CD4-positive, alpha-beta T cell treated with Interleukin-4 for 4 hours (primary cell): ENCODE measurements at places on chromosomes 3 and 15.

DNA sequence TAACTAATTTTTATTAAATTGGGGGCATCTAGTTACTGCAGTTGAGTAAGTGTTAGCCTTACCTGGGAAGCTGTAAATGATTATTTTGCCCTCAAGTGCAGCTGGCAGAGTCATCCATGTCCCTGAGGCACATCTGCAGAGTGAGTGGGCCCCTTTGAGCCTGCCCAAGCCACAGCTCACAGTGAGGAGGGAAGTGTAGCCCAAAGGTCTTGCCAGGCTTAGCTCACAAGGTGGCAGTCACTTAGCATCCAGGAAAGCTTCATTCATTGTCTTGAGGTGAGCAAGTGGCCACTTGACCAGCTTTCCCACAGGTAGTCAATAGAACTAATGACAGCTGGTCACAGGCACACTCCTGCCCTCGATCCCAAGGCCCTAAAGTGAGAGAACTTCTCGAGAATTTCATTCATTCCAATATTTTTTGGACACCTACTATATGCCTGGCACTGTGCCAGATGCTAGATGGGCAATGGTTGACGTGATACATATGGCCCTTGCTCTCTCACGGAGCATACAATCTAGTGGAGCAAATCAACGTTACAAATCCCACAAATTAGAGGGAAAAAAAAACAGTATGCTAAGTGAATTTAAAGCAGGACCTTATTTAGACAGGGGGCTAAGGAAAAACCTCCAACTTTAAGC lies 163.3 kb upstream of the IL12A start:
- DNase-seq = no peak

GRCh38 chr3:33092496-33093254 lies 4.3 kb downstream of the GLB1 start:
- DNase-seq = no peak

GRCh38 chr3:153356908-153357307 lies 194.9 kb downstream of the RAP2B start:
- no peak for DNase-seq

- DNase-seq = no peak
These were observed 1080.5 kb downstream of the IGSF11 start for GRCh38 chr3:117954131-117954530.

DNA sequence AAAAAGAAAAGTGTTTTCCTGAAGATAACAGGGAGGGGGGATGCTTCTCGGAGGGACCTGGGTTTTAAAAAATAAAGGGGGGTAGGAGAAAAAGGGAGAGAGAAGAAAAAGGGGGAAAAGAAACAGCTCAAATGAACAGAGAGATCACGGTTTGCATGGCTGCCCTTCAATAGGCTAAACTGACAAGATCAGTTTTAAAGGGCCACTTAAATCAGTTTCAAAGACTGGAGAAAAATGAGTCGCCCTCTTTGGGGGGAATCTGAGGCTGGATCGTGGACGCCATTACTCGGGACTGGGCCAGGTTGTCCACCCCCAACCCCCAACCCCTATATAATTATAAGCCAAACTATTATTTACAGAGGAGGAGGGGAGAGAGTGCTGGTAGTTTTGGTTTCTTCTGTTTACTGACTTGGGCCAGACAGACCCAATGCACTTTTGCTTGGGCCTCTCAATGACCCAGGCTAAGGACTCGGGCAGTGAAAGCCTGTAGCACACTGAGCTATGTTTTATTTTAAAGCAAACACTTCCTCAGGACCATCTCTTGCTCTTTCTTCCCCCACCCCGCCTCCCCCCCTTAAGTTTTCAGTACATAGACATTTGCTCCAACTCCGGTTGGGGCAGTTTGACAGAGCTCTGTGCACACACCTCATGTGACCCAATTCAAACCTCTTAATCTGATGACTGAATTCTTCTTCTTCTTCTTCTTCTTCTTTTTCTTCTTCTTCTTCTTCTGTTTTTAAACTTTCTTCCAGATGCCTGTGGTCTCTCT lies 6.3 kb downstream of the NR2F2 start:
- DNase-seq = no peak

- no peak for DNase-seq
These were observed 8.0 kb upstream of the MORC1 start for GRCh38 chr3:109125902-109126301.
